GM18507 (cell line): ENCODE measurements at places on chromosomes 4 and X.

DNA sequence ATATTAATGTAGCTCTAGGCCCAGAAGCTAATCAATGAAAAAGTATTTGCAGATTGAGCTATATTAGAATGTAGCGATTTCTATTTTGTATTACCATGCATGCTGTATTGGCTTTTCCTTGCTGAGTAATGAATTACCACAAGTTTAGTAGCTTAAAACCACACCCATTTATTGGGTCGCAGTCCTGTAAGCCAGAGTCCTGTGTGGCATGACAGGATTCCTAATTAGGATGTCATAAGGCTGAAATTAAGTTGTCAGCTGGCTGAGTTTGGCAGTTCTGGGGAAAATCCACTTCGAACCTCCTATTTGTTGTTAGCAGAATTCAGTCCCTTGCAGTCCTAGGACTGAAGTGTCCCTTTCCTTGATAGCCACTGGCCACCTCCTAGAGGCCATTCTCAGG is 50.3 kb upstream of the HHIP start:
- DNase-seq: no peak

GRCh38 chr4:113336556-113336955 is 287.1 kb downstream of the ANK2 start:
- DNase-seq: no peak

DNA sequence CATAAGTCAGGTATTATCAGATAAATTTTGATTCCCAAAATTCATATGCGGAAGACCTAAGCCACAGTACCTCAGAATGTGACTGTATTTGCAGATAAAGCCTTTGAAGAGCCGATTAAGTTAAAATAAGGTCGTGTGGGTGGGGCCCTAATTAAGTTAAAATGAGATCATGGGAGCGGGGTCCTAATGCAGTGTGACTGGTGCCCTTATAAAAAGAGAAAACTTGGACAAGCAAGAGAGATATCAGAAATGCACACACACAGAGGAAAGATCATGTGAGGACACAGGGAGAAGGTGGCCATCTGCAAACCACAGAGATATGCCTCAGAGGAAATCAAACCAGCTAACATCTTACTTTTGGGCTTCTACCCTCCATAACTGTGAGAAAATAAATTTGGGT is 236.1 kb downstream of the FBXO8 start:
- DNase-seq: no peak

DNA sequence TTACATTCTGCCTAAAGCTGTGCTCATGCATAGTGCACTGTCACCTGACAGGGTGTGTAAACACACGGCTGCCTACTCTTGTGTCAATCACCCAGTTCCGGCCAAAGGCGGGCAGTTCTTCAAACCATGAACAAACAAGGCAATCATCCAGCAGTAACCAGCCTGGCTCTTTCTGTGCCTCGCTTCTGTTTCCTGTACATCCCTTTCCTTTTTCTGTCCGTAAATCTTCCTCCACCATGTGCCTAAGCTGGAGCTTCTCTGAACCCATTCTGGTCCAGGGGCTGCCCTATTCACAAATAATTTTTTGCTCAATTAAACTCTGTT is 60.8 kb upstream of the CBR4 start:
- no peak for DNase-seq

DNA sequence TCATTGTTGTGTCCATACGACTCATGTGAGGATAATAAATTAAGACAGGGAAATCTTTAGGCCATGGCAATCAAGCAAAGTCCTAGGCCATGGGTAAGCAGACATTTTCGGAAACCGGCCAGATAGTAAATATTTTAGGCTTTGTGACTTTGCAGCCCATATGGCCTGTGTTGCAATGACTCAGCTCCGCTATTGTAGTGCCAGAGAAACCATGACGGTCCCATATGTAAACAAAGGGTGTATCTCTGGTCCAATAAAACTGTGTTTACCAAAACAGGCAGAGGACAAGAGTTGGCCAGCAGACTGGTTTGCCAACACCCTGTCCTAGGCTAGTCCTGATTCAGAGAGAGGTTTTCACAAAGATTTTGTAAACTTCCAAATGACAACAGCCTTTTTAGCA is 5.0 kb downstream of the FAM114A1 start:
- no peak for DNase-seq

- DNase-seq: no peak
These were observed 250.8 kb downstream of the ARHGAP24 start for GRCh38 chr4:85725721-85726170.

DNA sequence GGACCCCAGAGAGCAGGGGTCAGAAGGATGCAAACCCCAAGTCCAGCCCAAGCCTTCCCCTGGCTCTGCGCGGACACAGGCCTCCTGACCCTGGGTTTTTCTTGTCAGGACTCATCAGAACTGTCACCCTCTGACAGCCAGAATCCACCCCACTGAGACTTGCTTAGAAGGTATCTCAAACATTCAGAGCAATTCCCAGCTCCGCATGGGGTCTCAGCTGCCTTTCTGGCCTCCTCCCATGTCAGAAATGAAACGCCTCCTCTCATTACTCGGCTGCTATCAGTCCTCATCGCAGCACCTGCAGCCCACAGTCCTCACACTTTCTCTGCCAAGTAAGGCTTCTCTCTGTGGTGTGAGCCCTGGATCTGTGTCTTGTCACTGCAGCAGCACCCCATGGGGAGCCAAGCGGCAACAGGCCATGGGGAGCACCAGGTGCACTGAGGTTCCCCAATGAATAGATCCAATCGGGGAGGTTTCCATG is 97.8 kb downstream of the WFS1 start:
- DNase-seq: no peak

DNA sequence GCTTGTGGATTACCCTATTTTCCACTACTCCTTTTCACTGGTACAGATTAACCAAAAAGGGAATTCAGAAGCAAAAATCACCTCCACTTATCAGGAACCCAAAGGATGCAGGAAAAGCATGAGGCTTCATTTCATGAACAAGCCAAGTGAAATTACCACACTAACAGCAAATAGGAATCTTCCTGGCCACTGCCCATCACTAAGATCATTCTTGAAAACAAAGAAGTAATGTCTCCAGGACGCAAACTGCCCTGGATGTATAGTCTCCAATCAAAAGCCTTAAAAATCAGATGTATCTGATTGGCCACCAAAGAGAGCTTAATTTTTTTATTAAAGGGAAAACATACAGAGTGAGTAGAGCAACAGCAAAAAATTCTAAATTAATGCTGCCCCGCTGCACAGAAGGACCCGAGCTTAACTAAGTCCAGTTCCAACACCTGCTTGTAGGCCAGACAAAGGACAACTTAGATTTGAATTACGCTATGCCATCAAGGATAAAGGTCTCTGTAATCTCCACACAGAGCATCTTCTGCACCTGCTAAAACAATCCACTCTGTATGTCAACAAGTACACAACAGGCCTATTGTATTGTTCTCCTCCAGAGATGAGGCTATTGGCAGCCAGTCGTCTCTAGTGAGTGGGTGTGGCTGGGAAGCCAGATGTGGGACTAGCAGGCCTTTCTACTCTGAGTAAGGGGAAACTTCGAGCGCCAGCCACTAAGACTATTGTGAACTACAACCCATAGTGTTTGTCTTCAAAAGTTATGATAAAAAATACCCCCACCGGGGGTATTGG is 12.4 kb downstream of the ZDHHC9 start:
- DNase-seq: no peak

DNA sequence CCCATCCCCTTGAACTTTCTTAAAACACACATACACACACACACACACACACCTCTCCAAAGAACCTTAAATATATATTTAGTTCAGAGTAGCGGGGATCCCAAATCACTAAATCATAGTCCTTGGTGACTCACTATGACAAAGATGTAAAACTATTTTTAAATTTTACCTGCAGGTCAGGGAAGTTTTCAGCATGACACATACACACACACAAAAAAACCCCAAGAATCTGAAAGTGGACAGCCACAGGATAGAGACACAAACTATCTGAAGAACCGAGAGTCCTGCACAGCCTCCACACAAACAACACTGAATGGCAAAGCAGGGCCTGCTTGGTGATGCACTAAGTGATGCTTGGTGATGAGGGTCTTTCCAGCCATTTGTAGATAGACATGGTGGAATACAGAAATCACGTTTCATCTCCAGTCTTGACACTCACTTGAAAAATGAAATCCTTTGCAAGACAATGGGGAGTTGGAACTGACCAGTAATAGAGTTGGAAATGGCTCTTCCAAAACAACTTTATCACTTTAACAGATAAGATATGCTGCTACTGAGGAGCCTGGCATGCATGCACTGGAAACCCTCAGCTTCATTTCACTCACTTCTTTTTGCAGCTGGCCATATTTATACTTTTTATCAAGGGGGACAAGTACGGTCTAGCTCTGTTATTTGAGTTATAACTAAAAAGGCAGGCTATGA is 307.3 kb downstream of the RAPGEF2 start:
- DNase-seq: no peak

- DNase-seq: no peak
These were observed 237.9 kb downstream of the ARHGAP10 start for GRCh38 chr4:147969573-147970385.

GRCh38 chr4:150625033-150625432 is 43.1 kb downstream of the MAB21L2 start:
- DNase-seq: no peak

- no peak for DNase-seq
These were observed 15.8 kb downstream of the HTRA3 start for GRCh38 chr4:8285143-8285975.

DNA sequence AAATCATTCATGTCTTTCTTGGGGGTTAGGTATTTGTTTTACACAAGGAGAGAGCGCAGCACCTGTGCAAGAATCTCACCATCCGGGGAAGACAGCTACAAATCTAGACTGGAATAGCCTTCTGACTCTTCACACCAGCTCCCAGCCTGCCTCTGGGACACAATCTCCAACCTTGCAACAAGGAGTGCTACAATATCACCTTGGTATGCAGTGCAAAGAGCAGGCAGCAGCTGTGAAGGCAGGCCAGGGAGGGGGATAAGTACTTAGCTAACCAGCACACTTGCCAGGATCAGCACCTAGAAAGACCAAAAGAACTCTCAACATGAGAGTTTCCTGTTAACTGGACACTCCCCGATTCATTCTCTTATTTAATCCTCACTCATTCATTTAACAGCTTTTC is 235.3 kb downstream of the AR start:
- DNase-seq: no peak

GRCh38 chr4:178296669-178297068 is 854.4 kb upstream of the AGA start:
- DNase-seq: no peak

DNA sequence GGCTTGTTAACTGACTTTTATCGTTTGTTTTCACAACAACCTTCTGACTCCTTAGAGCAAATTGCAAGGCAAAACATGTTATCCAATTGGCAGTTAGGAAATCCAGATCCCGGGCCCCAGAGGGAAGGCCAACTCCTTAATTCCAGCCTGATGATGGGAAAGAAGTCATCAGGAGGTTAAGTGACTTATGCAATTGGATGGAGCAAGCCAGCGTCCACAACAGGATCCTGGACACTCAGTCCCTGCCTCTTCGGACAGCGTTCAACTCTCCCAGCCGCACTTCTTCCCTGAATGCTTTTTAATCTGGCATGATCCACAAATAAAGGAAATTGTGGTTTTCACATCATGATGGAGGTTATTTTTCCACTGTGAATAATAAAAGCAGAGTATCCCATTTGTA is 310.1 kb downstream of the RAB28 start:
- DNase-seq: no peak

DNA sequence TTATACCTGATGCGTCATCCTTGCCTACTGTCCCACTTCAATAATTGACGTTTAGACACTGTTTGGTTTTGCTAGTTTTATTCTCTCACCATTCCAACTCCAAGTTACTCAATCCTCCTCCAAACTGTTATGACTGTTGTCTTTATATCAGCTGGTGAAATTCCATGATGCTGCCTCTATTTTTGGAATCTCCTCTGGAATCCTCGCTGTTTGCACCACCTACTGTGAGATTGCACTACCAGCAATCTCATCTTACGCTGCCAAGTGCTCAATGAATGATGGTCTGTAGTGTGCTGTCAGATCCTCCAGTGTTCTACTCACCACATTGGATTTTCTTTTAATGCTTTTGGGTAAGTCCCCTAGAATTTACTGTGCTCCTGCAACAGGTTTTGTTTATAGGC is 13.2 kb upstream of the PCDH18 start:
- no peak for DNase-seq

DNA sequence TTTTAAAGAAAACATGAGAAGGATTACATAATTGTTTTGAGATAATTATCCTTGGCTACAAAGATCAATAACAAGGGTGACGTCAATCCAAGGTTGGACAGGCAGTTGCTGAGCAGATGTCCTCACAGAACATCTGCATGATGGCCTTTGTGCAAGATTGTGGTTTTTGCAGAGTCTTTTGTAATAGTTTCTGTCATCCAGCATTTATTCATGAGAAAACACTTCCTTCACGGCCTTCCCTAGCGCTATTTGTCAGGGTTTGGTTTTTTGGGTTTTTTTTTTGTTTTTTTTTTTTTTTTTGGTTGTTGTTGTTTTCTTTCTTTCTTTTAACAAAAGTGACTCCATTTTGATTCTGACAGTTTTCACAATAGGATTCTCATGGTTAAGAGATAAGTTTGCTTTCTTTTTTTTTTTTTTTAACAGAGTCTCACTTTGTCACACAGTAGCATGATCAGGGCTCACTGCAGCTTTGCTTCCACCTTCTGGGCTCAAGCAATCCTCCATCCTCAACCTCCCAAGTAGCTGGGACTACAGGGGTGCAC is 31.5 kb upstream of the ELF2 start:
- DNase-seq: no peak

- DNase-seq: no peak
These were observed 442.9 kb upstream of the RASGEF1B start for GRCh38 chr4:81914623-81915022.

GRCh38 chr4:2057382-2058065 is 1.6 kb upstream of the NAT8L start:
- DNase-seq: no peak

DNA sequence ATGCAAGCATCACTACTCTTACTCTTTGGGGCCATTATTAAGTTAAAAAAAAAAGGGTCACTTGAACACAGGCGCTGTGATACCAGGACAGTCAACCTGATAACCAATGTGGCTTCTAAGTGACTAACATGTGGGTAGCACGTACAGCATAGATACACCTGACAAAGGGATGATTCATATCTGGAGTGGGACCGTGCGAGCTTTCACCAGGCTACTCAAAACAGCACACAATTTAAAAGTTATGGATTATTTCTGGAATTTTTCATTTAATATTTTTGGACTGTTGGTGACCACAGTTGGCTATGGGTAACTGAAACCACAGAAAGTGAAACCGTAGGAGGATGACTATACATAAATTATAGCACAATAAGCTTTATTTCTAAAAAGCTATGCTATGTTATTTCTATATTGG is 113.8 kb upstream of the STIM2 start:
- no peak for DNase-seq

GRCh38 chrX:85375333-85375738 is 4.1 kb downstream of the POF1B start:
- no peak for DNase-seq

DNA sequence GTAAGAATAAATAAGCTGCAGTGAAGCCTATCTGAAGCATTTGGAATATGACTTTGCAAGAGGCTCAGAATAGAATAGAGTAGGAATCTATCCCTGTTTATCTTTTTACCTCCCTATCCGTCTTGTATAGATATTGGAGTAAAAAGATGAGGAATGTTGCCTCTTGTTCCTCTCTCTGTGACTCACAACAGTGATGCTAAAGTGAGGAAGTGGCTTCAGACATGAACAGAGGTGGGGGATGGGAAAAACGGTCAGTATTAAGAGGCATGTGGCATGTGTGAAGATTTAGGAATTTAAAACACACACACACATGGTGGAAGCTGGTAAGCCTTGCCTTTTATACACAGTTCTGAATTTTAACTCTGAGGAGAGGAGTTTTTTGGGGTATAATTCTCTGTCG is 3.8 kb upstream of the DCAF4L1 start:
- DNase-seq: no peak

GRCh38 chr4:146191766-146192458 is 16.4 kb downstream of the LSM6 start:
- DNase-seq: no peak
